ENCODE measurements at places on chromosomes 12 and 14.

- DNase-seq = no peak
These were observed 46.7 kb upstream of the ATP2A2 start for GRCh38 chr12:110234331-110234751.

DNA sequence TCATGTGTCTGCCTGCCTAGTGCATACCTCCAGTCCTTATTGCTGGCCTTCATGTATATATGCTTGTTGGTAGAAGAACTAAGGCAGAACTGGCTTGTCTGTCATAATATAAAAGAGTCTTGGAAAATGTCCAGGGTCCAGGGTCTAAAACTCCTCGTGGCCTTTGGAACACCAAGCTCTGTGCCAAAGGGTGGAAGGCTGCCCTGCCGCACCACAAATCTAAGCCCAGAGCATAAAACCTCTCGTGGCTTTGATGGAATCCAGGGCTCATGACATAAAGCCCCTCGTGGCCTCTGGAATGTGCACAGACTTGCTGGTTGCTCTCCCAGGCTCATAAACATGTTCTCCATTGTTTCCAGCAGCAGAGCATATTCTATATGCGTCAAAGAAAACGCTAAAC lies 107.9 kb downstream of the BBS10 start:
- no peak for DNase-seq

GRCh38 chr14:100775831-100776591 lies 49.3 kb downstream of the DLK1 start:
- DNase-seq = no peak

- no peak for DNase-seq
These were observed 27.0 kb upstream of the SLC2A14 start for GRCh38 chr12:7899755-7900154.

Measured in NCI-H1048 (cell line).